Inflammatory macrophage treated with lipopolysaccharide for 4 hours (primary cell): ENCODE measurements at places on chromosomes 1 and 21.

DNA sequence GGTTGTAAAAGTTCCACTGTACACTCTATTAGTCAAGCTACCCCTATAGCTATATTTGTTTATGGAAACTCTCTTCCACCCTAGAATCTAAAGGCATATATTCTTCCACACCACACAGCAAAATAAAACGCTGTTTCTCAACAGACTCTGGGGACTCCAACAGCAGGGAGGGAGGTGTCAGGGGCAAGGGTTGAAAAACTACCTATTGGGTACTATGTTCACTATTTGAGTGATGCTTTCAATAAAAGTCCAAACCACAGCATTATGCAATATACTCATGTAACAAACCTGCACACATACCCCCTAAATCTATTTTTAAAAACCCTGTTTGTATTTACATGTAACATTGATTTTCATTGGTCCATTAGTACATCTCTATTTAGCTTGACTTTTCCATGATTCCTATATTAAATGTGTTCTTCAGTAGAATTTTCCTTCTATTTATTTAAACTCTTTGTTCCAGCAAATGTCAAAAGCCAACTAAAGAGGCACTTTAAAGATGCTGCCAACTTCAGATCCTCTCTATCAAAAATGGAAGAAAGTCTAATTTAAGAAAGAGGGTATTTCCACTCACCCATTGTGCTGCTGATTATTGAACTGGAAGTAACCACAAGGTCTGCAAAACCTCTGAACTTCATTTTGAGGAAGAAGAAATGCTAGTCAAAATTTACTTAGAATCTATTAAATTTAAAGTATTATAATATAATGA, 26.2 kb downstream of the RGS7 start:
- DNase-seq, result no peak

DNA sequence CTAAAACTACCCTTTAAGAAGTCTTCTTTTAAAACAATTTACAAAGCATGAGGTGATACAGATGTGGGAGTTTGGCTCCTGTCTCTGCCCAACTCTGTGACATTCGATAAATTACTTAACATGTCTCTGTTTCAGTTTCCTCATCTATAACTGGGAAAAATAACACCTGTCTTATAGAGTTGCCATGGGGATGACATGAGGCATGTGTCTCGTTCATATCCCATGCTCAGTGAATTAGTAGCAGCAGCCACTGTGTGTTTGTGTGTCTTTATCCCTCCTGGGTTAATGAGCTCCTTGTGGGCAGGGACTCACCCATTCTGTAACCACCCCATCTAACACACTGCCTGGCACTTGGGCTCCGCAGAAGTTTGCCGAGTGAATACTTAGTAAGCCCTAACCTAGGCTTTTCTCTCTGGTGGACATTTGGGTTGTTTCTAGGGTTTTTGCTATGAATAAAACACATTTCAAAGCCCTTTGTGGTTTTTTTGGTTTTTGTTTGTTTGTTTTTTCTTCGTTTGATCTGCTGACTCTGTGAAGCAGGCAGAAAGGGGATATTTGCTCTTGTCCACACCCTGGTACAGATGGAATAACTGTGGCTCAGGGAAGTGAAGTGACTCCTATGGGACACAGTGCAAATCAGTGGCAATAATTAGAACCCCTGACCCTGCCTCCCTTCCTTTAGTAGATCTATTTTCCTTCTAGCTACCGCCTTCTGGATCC, 797 bp upstream of the KCNJ9 start:
- no peak for DNase-seq

DNA sequence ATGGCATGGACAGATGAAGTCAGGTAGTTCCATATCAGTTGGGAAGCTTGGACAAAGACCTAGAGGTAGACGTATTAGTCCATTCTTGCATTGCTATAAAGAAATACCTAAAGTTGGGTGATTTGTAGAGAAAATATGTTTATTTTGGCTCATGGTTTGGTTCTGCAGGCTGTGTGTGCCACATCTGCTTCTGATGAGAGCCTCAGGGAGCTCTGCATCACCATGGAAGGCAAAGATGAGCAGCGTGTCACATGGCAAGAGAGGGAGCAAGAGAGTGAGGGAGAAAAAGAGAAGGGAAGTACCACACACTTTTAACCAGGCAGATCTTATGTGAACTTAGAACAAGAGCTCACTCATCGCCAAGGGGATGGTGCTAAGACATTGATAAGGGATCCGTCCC, 9.0 kb downstream of the TSACC start:
- DNase-seq, result no peak

GRCh38 chr1:98188774-98189173, 267.9 kb upstream of the DPYD start:
- peak; percentile 14 for DNase-seq

DNA sequence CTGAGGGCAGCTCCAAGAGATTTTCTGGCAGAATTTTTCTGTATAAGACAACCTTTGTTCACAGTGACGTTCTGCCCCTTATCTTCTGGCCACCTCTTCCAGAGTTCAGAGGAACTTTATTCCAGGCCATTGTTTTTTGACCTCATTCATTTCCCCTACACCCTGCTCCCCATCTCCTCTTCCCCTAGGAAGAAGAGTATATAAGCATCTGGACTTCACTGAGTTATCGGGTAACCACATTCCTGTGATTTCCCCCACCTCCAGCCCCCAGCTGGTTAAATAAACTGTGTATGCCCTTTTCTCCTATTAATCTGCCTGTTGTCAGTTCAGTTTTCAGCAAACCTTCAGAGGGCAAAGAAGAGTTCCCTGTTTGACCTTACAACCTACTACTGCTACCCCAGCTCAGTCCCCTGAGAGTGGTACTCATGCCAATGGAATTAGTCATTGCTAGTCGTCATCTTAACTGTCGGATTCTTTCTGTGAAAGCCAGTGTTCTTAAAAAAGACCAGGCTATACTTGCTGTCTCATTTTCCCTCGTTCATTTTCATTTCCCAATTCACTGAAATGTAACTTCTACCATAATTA, 14.3 kb upstream of the ALG14 start:
- DNase-seq, result no peak

DNA sequence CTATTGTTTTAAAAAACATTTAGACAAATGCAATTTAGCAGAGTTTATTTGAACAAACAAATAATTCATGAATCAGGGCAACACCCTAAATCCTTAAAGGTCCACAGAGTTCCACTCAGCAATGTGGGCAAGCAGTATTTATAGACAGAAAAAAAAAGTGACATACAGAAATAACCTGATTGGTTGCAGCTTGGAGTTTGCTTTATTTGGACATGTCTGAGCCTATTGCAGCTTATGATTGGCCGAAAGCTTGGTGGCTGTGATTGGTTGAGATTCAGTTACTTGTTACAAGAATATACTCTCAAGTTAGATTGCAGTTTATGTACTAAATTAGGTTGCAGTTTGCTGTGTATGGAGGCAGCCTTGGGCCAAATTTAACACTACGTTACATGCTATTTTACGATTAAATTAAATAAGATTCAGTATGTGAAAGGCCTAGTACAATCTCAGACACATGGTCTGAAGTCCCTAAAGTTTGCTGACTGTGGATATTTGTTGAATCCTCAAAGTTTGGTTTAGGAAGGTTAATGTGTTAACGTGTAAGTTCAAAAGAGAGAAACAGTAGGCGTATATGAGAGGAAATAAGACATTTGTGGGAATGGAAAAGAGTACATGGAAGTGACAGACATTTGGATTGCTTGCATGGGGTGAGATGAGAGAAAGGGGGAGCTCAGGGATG, 6.9 kb upstream of the CAMSAP2 start:
- no peak for DNase-seq

GRCh38 chr1:150902346-150902745, 15.4 kb downstream of the CTXND2 start:
- no peak for DNase-seq

GRCh38 chr1:8989821-8990220, 36.4 kb downstream of the SLC2A7 start:
- no peak for DNase-seq

DNA sequence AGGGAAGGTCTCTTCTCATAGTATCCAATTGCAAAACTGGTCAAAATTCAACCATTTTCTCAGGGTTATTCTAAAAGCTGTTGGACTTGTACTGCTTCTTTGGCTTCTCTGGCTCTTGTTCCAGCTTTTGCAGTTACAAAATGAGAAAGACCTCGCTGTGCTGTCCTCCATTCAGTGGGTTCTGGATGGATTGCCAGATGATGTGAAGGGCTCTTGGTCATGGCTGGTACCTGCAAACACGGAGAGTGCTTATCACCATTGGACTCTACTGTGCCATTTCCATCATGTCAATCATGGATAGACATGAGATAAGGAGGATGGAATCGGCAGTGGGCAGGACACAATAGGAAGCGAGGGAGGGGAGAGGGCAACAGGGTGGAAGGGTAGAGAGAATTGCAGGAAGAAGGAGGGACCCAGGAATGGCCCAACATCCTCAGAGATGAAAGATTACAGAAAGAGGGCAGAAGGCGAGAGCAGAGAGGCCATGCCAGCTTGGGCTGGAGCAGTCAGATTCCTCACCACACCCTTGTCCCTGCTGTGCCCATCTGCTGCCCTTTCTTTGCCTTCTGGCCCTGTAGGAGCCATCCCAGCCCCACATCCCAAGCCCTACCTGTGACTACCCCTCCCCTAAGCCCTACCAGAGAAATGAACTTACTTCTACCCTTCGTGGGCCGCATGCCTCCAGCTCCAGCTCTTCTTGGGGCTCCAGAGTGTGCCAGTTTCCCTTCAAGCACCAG, 70.3 kb downstream of the HIVEP3 start:
- no peak for DNase-seq

DNA sequence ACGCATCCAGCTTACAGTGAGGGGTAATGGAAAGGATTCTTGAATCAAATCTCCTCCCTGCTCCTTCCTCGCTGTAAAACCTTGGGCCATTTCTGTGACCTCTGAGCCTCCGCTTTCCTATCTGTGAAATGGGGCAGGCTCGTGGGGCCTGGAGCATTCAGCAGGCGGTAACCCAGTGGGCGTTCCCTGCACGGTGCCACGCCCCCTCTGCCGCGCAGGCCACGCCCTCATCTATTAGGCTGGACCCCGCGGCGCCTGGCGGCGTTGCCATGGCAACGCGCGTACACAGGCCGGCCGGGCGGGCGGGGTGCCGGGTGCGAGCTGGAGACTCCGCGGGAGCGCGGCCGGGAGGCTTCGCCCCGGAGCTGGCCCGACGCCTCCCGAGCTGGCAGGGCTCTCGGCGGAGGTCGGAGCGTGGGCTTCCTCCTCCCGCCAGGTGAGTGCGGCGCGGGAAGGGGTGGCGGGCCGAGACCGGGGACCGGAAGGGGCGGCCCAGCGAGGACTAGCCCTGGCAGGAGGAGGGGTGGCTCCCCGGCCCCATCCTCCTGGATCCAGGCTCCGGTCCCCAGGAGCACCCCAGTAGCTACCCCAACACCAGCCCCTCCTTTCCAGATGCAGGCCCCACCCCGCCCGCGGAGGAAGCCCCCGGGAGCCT, at the start of gene FHAD1:
Gene FHAD1 (plus strand): TSS at position 264 of the 655 bp plus-strand sequence. CDS start 4,562 bp downstream, outside the sequence.
- no peak for DNase-seq

DNA sequence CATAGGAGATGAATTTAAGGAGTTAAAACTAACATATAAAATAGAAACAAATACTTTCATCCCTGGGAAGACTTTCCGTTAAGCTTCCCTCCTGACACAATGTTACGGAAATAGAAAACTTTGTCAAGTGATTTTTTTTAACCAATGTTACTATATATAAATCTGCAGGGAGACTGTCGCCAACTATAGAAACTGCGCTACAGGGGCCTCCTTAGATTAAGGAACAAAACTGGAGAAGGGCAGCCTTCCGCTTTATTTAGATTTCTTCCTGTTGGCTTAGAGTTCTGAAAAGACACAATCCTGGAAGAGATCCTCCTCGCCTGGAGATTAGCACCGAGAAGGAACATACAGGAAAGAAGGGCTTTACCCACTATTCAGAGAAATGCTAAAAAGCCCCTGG, 1.5 kb downstream of the MGST3 start:
- peak; percentile 62 for DNase-seq

DNA sequence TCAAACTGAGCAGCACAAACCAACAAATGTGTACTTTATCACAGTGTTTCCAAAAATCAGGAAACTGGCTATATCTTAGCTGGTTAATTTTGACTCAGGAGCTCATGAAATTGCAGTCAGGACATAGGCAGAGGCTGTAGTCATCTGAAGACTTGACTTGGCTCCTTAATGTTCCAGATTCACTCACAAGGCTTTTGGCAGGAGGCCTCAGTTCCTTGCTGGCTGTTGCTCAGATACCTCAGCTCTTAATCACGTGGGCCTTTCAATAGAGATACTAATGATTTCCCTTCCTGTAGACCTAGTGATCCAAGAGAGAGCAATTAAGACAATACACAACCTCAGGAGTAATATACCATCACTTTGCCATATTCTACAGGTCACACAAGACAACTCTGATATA, 537.7 kb downstream of the BRINP3 start:
- DNase-seq, result no peak

GRCh38 chr1:11659748-11660147, 4.3 kb upstream of the FBXO6 start:
- no peak for DNase-seq

DNA sequence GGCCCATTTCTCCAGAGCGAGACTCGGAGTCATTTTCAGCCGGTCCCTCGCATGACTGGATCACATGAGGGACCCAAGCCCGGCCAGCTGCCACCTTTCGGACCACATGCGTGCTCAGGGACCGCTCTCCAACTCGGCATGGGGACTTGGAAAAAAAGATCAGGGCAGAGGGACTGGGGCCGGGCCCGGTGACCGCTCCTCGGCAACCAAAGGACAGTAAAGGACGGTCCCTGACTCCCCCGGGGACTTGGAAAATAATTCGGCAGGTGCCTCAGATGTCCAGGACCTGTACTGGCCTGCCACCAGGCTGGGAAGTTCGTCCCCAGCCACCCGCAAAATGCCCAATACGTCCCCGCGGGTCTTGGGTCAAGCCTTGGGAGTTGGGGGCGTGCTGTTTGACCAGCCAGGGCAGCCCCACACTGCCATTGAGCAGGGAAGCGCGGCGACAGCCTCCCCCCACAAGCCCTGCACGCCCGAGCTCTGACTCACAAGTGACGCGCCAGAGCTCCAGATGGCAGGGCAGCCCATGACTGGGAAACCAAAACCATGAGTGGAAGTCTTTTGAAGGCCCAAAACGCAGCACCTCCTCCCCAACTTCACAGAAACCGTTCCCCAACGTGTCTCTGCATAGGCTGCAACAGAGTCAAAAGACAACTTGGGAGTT, 134.5 kb downstream of the LIPI start:
- no peak for DNase-seq

- no peak for DNase-seq
Measured at GRCh38 chr1:216903382-216903740, 180.1 kb upstream of the ESRRG start.

DNA sequence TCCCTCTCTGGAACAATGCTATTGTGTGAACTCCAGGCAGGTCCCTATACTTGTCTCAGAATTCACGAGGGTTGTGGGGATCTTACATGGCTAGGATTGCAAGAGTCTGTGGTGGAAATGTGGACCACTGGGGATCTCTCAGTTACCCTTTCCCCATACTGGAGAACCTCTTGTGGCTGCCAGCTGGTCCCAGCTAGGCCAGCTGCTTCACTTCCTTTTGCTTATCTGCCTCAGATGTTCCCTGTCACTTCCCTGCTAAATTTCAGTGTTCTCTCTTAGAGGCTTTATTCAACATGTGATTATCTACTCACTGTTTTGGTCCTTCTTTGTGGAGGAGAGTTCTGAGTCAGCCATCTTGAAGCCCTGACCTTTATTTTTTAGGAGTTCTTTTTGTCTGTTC, 75.9 kb upstream of the SAMD13 start:
- DNase-seq, result peak; percentile 20
